ENCODE measurements at places on chromosomes 16 and 17.

DNA sequence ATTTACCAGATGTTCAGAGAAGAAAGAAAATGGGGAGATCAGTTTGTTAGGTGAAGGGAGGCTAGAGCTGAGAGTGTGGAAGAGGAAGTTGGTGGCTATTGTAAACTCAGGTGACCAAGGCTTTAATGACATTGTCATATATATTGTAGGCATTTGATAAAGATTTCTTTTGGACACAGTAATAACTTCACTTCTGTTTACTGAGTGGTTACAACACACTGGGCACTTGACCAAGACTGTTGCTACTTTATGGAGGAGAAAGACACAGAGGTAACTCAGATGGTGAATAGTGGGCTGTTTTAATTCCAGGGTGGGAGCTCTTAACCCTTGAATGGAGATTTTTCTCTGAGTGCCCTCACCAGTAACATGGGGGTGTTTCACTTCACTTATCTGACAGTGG, 46.0 kb downstream of the TNRC6A start:
- DNase-seq = no peak

- no peak for DNase-seq
These were observed 92.8 kb downstream of the AMFR start for GRCh38 chr16:56332464-56333079.

DNA sequence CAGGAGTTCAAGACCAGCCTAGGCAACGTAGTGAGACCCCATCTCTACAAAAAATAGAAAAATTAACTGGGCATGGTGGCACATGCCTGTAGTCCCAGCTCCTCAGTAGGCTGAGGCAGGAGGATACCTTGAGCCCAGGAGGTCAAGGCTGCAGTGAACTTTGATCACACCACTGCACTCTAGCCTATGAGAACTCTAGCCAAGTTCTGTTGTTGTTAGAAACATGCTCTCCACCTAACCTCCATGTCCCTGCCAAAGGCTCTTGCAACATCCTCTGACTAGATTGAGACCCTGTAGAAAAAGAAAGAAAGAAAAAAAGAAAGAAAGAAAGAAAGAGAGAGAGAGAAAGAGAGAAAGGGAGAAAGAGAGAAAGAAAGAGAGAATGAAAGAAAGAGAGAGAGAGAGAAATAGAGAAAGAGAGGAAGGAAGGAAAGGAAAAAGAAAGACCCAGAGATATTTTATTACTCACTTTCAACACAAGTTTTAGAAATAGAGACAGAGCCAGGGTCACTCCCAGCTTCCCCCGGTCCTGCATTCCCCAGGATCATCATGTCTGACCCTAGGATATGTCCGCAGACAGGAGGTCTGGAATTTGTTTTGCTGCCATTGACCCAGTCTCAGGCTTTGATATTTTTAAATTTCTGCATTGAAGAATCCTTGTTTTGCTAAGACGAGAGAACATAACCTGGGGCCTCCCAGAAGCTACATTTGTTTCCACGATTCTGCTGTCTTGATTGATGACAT, 376.5 kb upstream of the CDH5 start:
- no peak for DNase-seq

- no peak for DNase-seq
These were observed 323.0 kb downstream of the C16orf95 start for GRCh38 chr16:86994215-86994614.

GRCh38 chr17:66150708-66151107, 41.2 kb downstream of the CEP112 start:
- DNase-seq = no peak

DNA sequence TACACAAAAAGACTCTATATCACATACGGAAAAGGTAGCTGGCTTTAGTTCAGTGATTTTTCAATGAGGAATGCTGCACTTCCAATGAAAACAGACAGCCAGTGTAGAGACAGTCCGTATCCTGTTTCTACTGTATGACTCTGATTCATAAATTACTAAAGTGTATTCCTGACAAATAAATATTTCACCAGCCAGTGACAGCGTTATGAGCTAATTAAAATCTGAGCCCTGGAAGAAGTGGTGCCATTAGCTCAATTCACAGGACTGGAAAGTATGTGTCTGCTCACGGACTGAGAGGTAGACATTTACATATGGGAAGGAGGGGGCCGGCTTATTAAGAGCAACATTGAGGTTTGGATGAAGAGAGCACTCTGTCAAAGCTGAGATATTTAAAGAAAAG, 207.9 kb upstream of the RBFOX1 start:
- no peak for DNase-seq

DNA sequence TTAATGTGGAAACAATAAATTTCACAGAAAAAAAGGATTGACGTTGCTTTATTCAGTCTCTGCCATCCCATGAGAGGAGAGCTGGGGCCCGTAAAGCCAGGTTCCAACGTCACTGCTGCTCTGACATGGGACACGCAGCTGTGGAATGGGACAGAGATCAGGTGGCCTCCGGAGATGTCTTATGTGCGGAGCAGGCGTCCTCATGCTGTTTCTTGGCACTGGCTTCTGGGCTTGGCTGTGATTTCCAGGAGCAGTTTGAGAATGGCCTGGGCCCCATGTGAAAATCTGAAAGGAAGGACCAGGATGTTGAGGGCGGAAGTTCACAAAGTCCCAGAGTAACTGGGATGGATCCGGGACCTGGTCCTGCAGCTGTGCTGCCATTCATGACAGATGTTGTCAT, 32.4 kb downstream of the NDEL1 start:
- no peak for DNase-seq

DNA sequence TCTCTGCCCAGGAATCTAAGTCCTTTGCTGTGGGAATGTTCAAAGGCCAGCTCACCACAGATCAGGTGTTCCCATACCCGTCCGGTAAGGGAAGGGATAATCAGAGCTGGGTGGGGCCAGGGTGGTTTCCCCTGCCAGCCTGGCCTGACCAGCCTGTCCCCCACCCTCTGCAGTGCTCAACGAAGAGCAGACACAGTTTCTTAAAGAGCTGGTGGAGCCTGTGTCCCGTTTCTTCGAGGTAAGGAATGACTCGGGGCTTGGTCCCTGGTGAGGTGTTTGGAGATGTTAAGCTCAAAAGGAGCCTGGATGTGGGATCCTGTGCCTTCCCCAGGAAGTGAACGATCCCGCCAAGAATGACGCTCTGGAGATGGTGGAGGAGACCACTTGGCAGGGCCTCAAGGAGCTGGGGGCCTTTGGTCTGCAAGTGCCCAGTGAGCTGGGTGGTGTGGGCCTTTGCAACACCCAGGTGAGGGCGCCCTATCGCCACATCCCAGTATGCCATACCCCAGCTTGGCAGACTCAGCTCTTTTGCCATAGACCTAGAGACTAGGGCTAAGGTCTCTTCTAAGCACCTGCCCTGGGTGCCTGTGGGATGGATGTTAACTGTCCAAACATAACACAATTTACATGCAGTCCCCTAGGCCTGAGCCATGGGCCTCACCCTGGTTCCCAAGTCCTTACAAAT, 997 bp downstream of the ACADVL start:
- DNase-seq = peak; percentile 47

DNA sequence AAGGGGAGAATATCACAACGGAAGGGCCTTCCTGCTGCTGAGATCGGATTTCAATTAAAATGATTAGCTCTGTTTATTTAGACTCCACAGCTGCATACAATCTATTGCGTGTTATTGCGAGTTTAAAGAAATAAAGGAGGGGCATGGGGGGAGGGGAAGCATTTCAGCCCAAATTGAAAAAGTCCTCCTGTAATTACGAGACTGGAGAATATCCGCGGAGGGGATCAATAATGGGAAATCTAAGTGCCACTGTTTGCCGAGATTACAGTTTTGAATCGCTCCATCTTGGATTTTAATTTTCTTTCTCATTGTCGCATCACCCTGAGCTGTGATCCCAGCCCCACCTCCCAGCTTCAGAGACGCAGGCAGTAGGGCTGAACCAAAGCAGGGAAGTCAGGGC, 15.7 kb upstream of the RPL38 start:
- DNase-seq = no peak

DNA sequence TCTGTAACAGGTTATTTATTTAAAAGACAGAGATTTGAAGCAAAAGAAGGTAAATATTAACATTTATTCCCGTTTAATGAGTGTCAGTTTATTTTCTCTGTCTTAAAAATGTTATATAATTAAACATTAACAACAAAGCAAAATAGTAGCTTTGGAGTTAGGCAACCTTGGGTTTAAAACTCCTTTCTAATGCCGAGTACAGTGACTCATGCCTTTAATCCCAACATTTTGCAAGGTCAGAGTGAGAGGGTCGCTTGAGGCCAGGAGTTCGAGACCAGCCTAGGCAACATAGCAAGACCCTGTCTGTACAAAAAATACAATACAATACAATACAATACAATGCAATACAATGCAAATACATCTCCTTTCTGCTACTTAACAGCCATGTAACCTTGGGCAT, 128.7 kb downstream of the CHD9 start:
- no peak for DNase-seq

DNA sequence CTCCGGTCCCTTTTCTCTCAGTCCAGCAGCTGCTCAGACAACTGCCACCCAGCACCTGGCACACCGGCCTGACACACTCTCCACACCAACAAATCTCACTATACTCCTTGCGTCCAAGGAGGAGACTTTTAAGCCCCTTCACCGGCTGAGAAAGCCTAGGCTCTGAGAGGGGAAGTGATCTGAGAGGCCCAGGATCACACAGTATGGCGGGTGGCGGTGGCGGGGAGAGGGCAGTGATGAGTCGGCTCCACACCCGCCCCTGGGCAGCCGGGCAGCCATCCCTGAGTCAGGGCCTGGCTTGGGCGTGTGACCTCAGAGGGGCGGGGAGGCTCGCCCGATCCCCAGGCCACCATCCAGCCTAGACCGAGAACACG, 569 bp downstream of the FLII start:
- no peak for DNase-seq

GRCh38 chr17:82349287-82349701, 9.8 kb upstream of the TEX19 start:
- DNase-seq = no peak

DNA sequence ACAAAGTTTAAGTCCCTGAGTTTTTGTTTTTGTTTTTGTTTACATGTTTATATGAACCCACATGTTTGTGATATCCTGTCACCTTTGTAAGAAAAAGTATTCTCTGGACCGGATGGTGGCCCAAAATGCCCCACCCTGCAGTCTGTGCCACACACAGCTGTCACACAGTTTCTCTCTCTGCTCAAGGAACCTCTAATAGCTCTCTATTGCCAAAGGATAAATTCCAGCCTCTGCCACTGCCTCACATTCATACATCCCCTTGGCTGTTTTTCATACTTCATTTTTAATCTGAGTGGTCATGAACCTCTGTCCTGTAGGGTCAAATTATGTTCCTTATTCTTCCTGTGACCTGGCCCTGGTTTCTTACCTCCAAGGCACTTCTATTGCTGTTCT, 520.3 kb upstream of the CDH5 start:
- DNase-seq = no peak

DNA sequence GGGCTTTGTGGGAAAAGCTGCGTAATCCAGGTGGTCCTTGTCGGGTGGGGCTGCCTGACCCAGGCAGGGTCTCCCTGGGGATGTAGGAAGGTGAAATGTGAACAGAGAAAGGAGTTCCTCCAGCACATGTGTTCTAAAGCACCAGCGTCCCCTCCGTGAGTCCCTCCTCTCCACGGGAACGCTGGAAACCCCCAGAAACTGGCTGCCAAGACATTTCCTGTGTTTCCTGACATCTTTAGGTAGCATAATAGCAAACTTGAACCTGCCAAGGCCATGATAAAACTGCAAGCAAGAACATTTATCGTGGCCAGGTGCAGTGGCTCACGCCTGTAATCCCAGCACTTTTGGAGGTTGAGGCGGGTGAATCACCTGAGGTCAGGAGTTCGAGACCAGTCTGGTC, 12.6 kb upstream of the PYDC1 start:
- DNase-seq = no peak

DNA sequence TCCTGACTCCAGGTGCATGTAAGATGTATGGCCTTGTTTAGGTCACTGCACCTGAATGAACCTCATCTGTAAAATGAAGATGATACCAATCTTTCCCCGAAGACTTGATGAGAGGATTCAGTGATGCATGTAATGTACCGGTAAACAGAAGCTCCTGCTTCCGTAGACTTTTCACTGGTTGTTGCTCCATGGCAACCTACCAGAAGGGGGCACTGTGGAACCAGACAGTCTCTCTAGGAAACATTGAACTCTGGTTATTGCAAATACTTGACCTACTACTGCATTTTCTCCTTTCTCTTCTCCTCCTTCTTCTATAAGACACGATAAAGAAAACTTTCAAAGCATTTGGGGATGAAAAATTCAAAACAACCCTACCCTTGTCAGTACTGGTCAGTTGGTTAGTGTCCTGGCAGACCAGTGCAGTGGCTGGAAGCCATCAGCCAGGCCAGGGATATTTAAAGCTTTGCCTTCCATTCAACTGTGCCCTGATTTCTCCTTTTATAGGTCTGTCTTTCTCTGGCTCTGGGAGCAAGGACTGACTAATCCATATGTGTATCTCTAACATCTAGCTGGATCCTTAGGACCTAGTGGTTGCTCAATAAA, 667.4 kb upstream of the SALL1 start:
- DNase-seq = no peak

- DNase-seq = no peak
These were observed 63.5 kb upstream of the DNAH17 start for GRCh38 chr17:78640700-78641099.

DNA sequence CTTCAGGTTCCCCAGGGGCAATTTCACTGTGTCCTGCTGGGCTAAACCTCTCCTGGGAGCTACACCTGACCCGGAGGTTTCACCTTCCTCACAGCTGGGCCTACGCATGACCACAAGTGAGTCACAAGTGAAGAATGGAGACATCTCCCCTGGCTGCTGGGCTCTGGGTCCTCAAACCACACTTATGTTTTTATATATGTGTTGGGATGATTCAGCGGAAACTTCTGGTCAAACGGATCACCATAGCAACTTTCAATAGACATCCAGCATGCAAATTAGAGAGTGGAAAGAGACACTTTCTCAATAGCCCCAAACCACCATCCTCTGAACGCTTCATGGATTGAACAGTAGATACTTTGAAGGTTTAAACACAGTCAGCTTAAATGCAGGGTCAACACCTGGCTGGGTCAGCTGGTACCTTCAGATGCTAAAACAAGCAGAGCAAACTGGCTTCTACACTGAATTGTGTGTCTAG, 28.0 kb upstream of the MAF start:
- DNase-seq = no peak
